ENCODE measurements at places on chromosomes 16 and 17.

DNA sequence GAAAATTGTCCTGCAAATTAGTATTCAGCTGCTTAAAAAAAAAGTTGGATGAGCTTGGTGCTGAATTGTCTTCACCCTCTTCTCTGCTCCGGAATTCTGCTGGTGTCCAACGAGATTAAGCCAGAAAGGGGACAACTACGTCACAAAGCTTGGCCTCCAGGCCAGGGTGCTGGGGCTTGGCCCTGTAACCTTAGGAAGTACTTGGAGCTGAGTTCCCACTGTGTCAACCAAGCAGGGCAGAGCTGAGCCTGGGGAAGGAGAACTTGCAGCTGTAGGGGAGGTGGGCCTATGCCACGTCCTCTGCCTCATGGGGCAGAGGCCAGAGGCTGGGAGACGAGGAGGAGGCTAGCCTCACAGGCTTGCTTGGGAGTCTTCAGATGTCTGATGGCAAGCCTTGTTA lies 71.2 kb downstream of the CLEC16A start:
- no peak for DNase-seq

DNA sequence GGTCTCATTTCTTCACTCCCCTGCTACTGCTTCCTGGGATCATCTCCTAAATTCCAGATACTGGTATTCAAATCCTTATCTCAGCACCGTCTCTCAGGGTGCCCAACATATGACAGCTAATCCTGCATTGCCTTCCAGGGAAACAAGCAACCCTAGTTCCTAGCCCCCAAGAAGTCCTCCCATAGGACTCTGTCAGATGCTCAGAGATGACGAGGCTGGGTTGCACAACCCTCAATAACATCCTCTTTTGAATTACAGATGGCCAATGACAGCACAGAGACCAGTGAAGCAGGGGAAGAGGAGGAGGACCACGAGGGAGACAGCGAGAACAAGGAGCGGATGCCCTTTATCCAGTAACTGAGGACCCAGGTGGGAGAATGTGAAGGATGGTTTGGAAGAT lies 45.0 kb upstream of the CLEC3A start:
- no peak for DNase-seq

DNA sequence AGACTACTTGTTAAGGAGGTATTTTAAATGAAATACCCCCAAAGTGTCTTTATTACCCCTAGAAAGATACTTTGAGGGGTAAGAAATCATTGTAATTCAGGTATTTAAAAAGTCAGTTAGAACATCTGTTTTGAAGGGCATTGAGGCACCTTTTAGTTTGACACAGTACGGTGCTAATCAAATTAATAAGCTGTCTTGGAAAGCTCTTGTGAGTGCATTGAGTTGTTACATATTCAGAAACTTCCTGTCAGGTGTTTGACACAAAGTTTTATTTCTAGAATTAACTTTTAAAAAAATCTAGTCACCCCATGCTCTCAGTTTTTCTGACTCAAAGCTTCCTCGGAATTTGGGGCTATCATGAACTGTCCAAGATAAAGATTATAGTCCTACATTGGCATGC lies 4.6 kb downstream of the RBBP6 start:
- no peak for DNase-seq

GRCh38 chr17:81461607-81462500 lies 50.7 kb downstream of the ACTG1 start:
- DNase-seq = no peak

- DNase-seq = peak; percentile 97
Observed at GRCh38 chr17:44608727-44609435, 47.4 kb upstream of the MEIOC start.

- DNase-seq = peak; percentile 57
Observed at GRCh38 chr17:45052052-45052772, 780 bp upstream of the DCAKD start.

- no peak for DNase-seq
Observed at GRCh38 chr17:18377437-18378204, at the start of gene EVPLL. EVPLL (plus strand) TSS chr17:18377778; CDS start chr17:18380938, 3,160 bp downstream.

DNA sequence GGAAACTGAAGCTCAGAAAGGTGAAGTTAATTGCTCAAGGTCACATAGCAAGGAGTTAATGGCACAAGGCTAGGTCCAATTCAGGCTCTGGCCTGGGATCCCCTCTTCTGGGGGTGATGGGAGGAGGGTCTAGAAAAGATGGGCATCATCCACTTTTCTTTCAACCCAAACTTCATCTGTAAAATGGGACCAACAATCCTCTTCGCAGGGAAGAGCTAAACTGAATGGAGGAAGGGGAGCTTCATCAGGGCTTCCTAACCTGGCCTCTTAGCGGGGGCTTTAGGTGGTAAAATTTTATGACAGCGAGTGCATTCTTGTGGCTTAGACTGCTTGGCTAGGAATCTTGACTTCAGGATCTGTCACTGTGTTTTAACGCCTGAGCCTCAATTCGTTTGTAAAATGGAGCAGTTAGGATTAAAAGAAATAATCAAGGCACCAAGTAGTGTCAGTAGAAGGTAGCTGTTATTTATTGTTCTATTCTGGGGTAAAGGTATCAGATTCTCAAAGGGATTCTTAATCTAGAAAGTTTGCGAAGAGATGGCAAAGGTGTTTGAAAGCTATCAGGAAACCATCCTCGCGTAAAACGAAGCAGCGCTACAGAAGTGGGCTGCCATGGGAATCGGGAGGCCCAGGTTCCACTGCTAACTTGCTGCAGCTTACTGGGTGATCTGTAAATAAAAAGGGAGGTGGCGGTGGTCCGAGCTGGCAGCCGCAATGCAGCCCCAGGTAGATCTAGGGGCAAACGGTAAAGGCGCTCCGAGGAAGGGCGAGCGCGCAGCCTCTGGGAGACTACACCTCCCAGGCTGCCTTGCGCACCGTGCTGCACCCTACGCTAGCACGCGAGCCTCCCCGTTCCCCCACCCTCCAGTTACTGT lies 1.5 kb upstream of the SRCAP start:
- peak; percentile 61 for DNase-seq

DNA sequence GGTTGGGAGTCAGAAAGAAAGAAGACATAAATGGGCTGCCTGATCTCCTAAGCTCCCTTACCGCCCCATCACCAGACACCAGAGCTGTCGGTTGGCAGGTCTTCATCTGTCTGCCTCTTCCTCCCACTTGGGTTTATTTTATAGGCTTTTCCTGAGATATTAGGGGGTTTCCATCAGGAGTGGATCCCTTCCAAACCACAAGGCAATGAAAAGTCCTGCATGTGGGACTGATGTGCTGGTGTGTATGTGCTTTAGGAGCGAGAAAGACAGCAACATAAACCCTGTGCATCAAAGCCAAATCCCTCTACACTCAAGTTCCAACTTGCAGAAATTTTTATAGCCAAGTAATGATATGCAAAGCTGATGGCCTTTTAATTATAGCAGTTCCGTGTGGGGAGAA lies 389.5 kb downstream of the SLC39A11 start:
- DNase-seq = no peak

DNA sequence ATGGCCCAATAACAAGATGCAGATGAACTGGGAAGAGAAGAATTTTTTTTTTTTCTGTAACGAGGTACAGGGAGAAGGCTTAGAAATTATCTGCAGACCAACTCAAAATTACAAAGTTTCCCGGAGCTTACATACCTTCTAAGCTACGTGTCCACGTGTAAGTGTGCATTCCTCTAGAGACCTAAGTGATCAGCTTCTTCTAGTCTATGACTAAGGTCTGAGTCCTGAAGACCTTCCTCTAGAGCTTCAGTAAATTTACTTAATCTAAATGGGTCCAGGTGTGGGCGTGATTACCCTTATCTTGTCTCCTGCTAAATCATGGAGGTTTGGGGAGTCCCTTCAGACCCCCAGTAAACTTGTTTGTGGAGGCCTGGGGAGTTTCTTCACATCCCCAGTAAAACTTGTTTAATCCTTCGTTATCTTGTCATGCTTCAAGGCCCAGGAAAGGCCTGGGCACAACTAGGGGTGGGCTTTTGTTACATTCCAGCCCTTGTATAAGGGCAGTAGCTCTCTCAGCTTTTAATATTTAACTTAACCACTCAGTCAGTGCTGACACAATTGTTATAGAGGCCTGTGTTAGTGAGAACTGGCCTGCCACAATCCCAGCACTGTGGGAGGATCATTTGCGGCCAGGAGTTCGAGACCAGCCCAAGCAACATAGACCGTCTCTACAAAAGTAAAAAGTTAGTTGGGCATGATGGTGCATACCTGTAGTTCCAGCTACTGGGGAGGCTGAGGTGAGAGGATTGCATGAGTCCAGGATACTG lies 342.3 kb downstream of the SNX29 start:
- no peak for DNase-seq

DNA sequence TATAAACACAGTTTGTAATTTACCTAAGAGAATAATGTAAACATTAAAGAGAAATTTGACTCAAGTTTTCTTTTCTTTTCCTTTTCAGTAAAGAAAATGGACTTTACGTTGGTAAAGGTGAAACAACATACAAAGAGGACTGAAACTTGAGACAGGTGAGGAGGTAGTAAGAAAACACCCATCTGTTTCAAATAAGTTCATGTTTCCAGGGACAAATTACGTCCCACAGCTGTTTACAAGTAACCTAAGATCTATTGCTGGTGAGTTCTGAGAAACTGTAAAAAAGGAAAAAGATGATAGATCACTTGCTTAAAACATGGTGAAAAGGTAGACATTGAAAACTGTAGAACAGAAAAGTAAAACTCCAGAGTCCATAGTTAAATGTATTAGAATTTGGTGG lies 4.8 kb upstream of the ABCA5 start:
- no peak for DNase-seq

GRCh38 chr16:51289336-51289735 lies 138.3 kb upstream of the SALL1 start:
- no peak for DNase-seq
